ENCODE measurements at places on chromosomes 7 and 10.
A peak's percentile ranks its signal among the peaks of the same experiment; 100 is the strongest.

DNA sequence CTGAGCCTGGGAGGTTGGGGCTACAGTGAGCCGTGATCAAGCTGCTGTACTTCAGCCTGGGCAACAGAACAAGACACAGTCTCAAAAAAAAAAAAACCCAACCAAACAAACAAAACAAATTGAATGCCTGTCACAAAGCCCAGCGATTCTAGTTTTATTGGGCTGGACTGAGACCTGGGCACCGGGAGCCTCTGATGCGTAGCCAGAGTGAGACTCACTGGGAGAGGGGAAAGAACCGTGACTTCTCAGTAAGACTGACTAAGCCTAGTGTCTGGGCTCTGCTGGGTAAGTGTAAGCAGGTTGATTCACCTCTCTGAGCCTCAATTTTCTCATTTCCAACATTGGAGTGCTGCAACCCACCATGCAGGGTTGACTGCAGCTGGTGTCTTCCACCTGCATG, 10.1 kb upstream of the LEP start:
- no peak for DNase-seq

DNA sequence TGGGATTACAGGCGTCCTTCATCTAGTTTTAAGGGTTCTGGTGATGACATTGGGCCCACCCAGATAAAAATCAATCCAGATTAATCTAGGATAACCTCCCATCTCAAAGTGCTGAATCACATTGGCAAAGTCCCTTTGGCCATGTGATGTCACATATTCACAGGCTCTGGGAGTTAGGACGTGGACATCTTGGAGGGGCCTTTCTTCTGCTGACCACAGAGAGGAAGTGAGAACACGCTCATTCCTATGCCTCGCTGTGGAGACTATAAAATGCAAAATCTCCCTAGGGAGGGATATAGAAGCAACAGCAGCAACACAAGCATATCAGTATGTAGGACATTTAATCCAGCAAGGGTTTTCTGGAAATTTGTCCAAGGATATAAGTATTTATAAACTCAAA, 266.0 kb upstream of the PITRM1 start:
- no peak for DNase-seq

- no peak for DNase-seq
Observed at GRCh38 chr10:132883391-132883881, 58.9 kb downstream of the CFAP46 start.

GRCh38 chr7:127733986-127734385, 82.0 kb downstream of the SND1 start:
- DNase-seq: no peak

DNA sequence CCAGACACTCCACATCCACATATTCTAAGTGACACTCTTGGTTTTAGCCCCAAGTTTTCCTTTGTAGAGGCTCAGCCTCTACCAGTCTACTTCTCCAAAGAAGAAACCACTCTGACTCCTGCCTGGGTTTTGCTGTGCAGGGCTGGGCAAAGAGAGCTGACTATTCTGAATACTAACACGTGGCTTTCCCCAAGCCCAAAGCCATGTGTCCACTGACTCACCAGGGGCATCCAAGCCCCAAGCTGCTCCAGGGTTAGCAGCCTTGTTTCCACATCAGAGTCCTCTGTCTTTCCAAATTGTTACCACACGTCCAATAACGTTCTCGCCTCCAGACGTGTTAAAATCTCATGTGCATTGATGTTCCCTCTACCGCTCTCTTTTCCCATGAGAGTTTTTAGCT, 8.7 kb downstream of the GALNTL5 start:
- DNase-seq: no peak

- DNase-seq: no peak
Observed at GRCh38 chr10:127159648-127160245, 36.6 kb downstream of the INSYN2A start.

GRCh38 chr7:98365863-98366561, 34.9 kb downstream of the BAIAP2L1 start:
- no peak for DNase-seq

DNA sequence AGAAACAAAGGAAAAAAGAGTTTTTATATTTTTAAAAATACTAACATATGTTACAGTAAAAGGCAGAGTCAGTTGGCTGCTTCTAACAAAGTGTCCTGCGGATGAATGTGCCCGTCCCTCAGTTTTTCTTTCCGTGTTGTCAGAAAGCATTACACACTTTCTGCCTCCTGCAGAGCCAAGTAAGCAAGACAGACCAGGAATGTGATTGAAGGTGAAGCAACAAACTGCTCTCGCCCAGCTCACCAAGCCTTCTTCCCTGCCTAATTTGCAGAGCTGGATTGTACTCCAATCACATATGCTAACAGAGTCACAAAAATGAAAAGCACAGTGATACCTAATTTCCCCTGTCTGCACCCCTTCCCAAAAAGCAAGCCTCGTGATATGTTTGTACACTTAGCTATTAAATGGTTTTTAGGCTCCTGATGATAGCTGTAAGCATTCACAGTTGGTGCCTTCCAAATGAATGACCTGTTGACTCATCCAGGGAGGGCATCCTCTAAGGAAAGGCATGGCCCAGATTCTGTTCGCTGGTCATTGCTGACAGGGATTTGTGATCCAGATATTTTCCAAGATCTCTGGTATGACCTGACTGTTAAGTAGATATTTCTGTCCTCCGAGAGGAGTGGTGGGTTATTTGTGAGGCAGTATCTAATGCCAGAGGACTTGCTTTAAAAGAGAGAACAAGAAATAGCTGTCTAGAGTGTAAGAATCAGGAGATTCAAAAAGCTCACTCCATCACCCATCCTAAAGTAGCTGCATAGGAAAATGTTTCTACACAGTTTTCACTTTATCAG, 187.3 kb upstream of the PLXDC2 start:
- DNase-seq: peak; percentile 9

DNA sequence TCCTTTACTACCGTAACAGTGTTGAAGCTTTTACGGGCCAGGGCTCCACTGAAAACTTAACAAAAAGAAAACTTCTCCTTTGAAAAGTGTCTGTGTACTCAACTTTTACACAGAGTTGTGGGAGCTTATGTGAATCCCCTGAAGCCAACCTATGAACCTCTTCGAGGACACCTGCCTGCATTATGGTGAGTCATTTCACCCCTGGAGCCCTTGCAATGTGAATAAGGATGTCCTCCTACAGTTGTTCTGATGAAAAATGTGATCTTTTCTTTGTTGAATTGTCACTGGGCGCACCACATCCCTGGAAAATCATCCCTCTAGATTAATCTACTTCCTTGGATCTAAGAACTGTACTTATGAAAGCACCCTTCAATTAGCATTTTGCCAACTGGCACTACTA, 93.2 kb downstream of the SORCS1 start:
- no peak for DNase-seq

- DNase-seq: peak; percentile 74
Observed at GRCh38 chr7:111855161-111855841, 293.0 kb upstream of the IMMP2L start.

GRCh38 chr7:71633551-71634008, 501.6 kb downstream of the GALNT17 start:
- DNase-seq: no peak

GRCh38 chr7:46133072-46133471, 212.0 kb upstream of the IGFBP3 start:
- no peak for DNase-seq

- no peak for DNase-seq
Observed at GRCh38 chr10:56633876-56634452, 272.9 kb upstream of the ZWINT start.

DNA sequence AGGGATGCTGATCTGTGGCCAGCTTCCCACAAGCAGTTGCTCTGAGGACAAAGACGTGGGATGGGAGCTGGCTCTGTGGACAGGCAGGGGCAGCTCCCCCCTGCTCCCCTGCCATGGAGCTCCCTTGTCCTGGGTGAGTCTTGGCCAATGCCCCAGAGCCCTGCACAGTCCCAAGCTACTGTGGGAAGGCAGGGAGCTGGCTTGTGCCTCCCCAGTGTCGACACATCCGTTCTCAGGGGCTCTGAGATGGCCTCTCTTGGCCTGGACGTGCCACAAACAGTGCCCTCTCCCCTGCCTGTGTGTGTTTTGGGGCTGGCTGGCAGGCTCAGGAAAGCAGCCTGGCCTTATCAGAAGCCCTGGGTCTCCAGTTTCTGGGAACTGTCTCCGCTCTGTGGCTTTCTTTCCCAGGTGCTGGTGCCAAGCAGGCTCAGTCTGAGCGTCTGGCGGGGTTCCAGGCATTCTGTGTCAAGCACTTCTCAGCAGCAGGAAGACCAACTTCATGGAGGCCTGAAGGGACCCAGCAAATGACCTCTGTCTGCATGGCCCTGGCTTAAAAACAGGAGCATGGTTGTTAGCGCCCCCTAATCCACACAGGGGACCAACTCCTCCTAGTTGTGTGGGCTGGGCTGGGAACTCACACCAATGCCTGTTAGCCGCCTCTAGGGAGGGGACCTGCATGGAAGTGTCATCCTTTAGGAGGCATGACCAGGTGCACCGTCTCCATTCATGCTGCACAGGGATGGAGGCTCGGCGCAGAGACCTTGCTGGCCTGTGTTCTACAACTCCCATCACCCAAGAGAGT, 375.2 kb downstream of the RPS24 start:
- peak; percentile 48 for DNase-seq

GRCh38 chr10:123501148-123501547, 165.0 kb upstream of the GPR26 start:
- DNase-seq: no peak

DNA sequence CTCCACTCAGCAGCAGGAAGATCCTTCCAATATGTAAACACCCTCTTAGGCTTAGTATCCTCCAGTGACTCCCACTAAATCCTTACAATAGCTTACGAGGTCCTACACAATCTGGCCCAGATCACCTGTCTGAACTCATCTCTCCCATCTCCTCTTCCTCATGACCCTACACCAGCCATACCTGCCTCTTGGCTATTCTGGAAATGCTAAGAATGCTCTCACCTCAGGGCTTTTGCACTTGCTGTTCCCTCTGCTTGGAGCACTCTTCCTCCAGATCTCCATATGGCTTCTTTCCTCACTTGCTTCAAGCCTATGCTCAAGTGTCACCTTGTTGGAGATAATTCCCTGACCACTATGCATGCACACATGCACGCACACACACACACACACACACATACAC, 50.8 kb upstream of the FRMD4A start:
- no peak for DNase-seq

DNA sequence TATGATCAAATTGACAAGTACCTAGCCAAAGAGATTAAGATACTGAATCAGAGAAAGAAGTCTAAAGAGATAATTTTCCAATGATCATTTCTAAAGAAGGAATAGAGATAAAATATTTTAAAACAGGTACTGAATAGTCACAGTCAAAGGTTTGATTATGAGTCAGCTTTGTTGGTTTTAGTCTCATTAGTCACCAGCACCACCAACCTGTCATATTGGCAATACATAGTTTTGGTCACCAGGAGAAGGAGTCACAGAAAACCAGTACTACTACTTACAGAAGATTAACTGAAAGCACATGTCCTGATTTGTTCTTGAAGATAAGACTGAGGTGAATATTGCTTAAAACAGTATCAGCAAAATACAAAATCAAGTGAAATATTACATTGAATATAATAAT, 34.6 kb downstream of the ZEB1 start:
- no peak for DNase-seq

DNA sequence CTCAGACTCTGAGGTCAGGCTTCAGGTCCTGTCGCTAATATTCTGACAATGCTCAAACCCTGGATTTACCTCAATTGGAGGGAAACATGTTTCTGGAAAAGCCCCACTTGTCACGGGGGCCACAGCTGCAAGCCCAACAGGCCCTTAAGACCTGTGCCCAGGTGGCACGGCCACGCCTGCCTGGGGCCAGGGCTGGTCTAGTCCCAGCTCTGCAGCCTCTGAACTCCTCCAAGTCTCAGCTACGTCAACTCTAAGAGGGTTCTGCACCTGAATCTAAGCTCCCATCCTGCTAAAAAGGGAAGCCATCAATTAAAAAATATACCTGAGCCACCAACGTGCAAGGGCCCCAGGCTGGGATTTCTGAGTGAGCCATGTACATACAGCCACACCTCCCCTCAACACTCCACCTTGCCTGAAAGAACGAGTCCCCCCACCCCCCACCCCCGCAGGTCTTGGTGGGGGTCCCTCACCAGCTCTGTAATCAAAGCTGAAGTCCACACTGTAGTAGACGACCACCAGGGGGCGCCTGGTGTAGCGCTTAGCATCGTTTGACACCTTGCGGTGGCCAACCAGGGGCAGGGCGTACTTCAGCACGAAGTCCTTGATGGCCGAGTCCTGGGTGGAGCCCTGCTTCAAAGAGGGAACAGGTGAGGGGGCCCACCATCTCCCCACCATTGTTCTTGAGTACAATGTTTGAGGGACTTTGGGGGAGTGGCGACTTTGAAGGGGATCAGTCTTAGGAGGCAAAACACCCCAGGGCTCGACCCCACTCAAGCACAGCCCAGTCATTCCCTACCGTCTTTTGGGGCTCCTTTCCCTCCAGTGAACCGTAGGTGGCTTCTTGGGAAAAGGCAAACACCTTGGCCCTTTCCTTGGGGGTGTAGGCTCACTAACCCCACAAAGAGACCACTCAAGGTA, 22.6 kb downstream of the PDIA4 start:
- peak; percentile 67 for DNase-seq

- no peak for DNase-seq
Observed at GRCh38 chr10:4804465-4804864, 21.5 kb upstream of the AKR1E2 start.

GRCh38 chr10:11898372-11899066, 75.4 kb downstream of the PROSER2 start:
- DNase-seq: no peak

DNA sequence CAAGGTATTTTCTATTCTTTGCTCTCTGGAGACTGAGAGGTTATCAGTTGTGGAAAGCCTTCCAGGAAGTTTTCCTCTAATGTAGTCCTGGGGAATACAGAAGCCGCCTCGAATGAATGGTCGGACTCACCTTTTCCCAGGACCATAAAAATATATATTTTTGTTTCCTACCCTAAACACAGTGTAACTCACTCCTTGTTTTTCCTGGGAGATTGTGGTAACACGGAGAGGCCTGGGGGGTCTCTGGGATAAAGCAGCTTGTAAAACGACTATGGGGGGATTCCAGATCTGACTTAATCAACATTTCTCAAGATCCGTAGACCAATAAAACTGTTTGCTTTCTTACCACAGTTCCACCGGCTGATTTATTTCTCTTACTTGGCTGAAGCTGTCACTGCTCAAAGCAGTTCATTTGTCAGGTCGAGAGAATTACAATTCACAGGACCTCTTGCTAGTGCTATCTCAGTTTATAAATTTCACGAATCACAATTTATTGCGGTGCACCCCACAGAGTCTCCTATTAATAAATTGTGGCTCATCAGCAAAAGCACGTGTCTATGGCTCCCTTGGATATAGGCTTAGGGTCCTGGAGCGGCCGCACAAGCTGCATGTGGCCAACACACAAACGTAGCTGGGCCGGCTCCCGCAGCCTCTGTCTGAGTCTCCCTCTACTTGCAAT, 176.3 kb upstream of the BMPER start:
- no peak for DNase-seq

DNA sequence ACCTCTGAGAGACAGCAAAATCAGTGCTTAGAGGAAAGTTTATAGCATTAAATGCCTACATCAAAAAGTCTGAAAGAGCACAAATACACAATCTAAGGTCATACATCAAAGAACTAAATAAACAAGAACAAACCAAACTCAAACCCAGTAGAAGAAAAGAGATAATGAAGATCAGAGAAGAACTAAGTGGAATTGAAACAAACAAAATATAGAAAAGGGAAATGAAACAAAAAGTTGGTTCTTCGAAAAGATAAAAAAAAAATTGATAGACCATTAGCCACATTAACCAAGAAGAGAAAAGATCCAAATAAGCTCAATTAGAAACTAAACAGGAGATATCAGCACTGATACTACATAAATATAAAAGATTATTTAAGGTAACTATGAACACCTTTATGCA, 280.0 kb upstream of the NRG3 start:
- no peak for DNase-seq
